ENCODE measurements at places on chromosomes 7 and 10.

GRCh38 chr7:387132-388022 lies 97.4 kb downstream of the FOXL3 start:
- DNase-seq, result no peak
- no peak overlapping the region for H3K4me3 ChIP-seq
- H3K4me1 ChIP-seq, result no peaks in the 10 kb centered on the region
- no peak overlapping the region for H3K27ac ChIP-seq
- H3K36me3 ChIP-seq, result no peaks in the 10 kb centered on the region

- H3K27me3 ChIP-seq, result no peaks in the 10 kb centered on the region
- H3K36me3 ChIP-seq, result no peaks in the 10 kb centered on the region
- H3K27ac ChIP-seq, result no peak overlapping the region
- no peaks in the 10 kb centered on the region for H3K4me1 ChIP-seq
- DNase-seq, result no peak
These were observed 53.5 kb upstream of the FRMD4A start for GRCh38 chr10:14384116-14384730.

DNA sequence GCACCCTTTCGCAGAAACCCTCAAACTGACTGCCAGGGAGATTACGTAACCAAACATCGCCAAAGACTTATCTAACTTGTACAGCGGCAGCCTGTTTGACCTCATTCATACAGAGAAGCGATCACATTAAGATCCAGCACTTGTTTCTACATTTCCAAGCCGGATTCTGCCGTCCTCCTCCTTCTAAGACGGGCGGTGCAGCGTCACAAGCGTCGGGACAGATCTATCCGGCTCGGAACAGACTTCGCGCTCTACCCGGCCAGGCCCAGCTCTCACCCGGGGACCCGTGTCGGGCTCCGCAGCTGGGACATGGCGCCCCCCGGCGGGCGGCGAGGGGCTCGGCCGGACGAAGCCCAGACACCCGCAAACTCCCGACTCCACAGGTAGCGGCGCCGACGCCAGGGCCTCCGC lies 373 bp downstream of the H2AZ2 start:
- peak overlapping the region; percentile 93 for H3K27ac ChIP-seq
- H3K4me3 ChIP-seq, result peak overlapping the region; percentile 80
- DNase-seq, result peak; percentile 45
- H3K27me3 ChIP-seq, result no peaks in the 10 kb centered on the region
- peaks cover 35% of the 10 kb centered on the region for H3K4me1 ChIP-seq

DNA sequence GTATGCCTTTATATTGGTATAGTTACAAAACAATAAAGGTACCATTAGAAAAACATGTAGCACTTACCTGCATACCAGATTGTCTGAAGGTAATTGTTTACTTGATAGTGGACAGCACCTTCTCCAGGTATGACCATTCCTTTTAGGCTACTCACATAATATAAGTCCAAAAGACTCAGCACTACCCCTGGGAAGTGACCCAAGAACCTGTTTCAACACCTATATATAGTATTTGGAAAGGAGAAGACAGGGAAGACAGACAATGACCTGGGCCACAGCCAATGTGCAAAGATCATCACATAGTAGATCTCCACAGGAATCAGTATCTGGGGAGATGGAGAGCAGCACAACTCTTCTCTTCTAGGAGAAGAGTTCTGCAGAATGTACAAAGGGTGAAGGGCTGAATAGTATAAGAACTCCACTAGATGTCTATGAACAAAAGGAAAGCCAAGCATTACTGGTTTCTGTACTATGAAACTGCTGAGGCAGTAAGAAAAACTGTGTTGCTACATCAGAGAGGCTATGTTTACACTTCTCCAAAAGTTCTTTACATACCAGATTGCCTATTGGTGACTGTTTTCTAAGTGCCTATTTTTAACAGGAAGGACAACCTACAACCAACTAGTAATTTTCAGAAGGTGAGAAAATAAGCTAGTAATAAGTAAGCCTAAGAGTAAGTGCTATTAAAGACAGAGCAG lies 159.2 kb downstream of the BTAF1 start:
- no peak overlapping the region for H3K27ac ChIP-seq
- peaks cover 4% of the 10 kb centered on the region for H3K36me3 ChIP-seq
- peaks cover 17% of the 10 kb centered on the region for H3K4me1 ChIP-seq
- DNase-seq, result no peak
- no peak overlapping the region for H3K4me3 ChIP-seq

- H3K27ac ChIP-seq, result no peak overlapping the region
- H3K4me1 ChIP-seq, result no peaks in the 10 kb centered on the region
- DNase-seq, result no peak
- H3K36me3 ChIP-seq, result no peaks in the 10 kb centered on the region
These were observed 37.7 kb downstream of the EBF3 start for GRCh38 chr10:129926066-129927055.

DNA sequence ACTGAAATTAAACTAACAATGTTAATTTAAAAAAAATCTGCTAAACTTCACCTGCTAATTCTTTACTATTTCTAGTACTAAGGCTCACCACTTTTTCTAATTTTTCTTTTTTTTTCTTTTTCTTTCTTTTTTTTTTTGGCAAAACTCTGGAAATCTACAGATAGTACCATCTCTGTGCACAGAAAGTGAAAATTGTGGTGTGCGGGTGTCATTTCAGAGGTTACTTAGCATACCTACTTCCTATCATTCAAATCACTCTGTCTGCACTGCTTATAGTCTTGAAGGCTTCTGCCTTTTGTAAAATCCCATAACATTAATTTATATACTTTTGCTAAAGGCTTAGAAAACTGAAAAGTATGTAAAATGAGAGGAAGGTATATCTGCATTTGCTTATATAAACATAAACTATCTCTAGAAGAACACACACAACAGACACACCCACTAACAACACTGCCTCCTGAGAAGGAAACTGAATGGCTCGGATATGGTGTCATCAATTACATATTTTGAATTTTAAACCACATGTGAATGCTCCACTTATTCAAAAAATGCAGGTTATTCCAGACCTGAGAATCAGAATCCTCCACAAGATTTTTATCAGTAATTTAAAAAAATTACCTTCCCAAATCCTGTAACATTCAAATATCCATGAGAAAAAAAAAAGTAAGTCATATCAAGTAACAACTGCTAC lies 229.5 kb downstream of the PARD3 start:
- no peaks in the 10 kb centered on the region for H3K36me3 ChIP-seq
- no peak overlapping the region for H3K27ac ChIP-seq
- no peak overlapping the region for H3K4me3 ChIP-seq
- DNase-seq, result no peak
- H3K27me3 ChIP-seq, result no peaks in the 10 kb centered on the region

- no peak overlapping the region for H3K4me3 ChIP-seq
- no peaks in the 10 kb centered on the region for H3K4me1 ChIP-seq
- H3K27me3 ChIP-seq, result no peaks in the 10 kb centered on the region
These were observed 5.2 kb downstream of the RBP3 start for GRCh38 chr10:47353351-47353750.

DNA sequence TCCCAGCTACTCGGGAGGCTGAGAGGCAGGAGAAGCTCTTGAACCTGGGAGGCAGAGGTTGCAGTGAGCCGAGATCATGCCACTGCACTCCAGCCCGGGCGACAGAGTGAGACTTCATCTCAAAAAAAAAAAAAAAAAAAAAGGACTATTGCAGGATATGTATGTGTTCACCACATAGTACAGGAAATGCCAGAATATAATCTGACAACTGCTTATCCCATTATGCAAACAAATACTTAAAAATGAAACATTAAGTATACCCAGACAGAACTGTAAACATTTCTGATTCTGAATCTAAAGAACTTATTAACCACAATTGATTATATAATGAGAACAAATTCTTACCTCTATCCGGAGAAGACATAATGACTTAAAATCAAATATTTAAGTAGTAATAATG lies 18.7 kb downstream of the DKK1 start:
- no peaks in the 10 kb centered on the region for H3K4me1 ChIP-seq
- H3K4me3 ChIP-seq, result no peak overlapping the region
- DNase-seq, result no peak
- no peaks in the 10 kb centered on the region for H3K27me3 ChIP-seq

GRCh38 chr7:82224529-82224928 lies 219.0 kb downstream of the CACNA2D1 start:
- H3K27me3 ChIP-seq, result no peaks in the 10 kb centered on the region
- no peak overlapping the region for H3K27ac ChIP-seq
- H3K36me3 ChIP-seq, result no peaks in the 10 kb centered on the region
- H3K4me3 ChIP-seq, result no peak overlapping the region
- DNase-seq, result no peak

DNA sequence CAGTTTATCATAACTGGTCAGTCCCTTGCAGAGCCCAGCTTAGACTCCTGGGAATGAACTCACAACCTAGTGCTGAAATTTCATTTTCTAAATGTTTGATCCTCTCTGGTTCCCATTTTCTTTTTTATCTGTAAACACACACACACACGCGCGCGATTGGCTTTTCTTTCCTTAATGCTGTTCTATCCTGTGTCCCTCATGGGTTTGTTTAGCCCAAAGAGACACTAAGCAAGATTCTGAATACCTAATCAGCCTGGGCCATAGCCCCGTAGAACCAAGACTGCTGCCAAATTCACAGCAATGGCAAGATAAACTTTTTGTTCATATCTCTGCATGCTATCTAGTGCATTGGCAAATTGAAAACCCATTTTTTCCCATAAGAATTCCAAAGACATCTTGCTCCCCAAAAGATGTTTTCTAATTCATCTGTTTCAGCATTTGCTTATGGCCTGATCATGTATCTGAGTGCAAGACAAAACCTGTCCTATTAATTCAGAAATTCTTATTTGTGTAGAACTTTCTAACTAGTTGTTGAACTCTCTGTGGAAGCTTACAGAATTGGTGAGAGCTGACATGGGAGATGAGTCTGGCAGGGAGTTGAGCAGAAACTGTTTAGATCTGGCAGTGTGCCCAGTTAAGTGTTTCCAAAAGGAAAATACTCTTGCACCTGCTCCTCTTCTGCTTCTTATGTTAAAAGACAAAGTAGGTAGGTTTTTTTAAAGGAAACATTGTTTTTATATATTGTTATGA lies 1.8 kb upstream of the IFIT1 start:
- no peak for DNase-seq
- no peaks in the 10 kb centered on the region for H3K27me3 ChIP-seq
- no peak overlapping the region for H3K27ac ChIP-seq
- H3K4me3 ChIP-seq, result no peak overlapping the region

GRCh38 chr7:50641442-50642405 lies 76.5 kb upstream of the DDC start:
- no peak overlapping the region for H3K27ac ChIP-seq
- peaks cover 12% of the 10 kb centered on the region for H3K4me1 ChIP-seq
- no peak overlapping the region for H3K4me3 ChIP-seq
- DNase-seq, result no peak
- no peaks in the 10 kb centered on the region for H3K36me3 ChIP-seq
- H3K27me3 ChIP-seq, result no peaks in the 10 kb centered on the region

DNA sequence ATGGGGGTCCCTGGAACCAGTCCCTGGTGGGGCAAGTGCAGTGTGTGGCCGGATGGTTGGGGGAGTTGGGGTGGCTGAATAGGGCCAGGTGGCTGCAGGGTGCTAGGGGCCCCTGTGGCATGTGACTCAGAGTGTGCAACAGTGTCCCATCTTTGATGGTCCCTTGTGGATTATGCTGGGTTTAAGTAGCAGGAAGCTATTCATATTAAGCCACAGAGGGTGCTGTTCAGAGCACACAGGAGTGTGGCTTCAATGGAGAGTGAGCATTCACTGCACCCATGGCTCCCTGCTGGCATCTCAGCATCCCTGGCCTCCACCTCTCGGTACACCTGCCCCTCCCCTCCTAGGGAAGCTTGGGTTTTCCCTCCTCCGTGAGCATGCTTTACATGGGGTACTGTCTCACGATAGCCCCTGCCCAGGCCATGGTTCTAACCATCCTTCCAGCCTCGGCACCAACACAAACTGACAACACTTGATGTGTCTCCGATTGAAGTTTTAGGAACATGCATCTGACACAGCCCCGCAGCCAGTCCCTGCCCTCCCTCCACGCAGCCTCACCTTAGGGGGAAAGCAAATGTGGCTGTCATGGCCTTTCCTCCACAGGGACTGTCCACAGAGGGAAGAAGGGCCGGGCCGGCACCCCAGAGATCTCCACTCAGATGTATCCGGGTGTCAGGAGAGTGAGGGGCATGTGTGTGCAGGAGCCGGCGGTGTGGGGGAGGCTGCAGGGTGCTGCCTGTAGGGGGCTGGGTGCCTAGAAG lies 30.4 kb upstream of the PPIF start:
- H3K36me3 ChIP-seq, result no peaks in the 10 kb centered on the region
- no peaks in the 10 kb centered on the region for H3K4me1 ChIP-seq
- H3K27me3 ChIP-seq, result no peaks in the 10 kb centered on the region

GRCh38 chr10:93514521-93514920 lies 18.1 kb downstream of the CEP55 start:
- H3K27ac ChIP-seq, result peak overlapping the region; percentile 79
- no peak for DNase-seq
- H3K4me3 ChIP-seq, result no peak overlapping the region
- H3K4me1 ChIP-seq, result peaks cover 16% of the 10 kb centered on the region
- H3K36me3 ChIP-seq, result no peaks in the 10 kb centered on the region

DNA sequence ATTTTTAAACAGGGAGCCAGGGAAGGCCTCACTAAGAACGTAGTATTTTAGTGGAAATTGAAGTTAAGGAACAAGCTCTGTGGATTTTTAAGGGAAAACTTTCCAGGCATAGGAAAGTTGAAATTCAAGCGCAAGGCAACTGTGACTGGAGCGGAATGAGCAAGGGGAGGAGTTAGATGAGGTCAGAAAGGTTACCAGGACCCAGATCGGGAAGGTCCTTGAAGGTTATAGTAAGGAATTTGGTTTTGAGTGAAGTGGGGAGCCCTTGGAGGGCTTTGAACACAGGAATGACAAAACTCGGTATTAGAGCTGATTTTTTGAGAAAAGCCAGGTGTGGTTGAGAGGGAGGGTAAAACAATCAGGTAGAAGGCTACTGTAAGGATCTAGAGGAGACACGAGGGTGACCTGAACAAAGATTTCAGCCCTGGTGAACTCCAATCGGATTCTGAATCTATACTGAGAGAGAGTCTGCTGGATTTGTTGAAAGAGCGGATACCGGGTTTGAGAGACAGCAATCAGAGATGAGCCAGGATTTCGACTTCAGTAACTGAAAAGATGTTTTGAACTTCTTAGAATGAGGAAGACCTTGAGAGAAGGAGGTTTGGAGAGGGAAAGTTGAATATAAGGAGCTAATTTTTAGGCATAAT lies 1013.9 kb downstream of the NRG3 start:
- H3K27me3 ChIP-seq, result no peaks in the 10 kb centered on the region
- no peak overlapping the region for H3K4me3 ChIP-seq
- DNase-seq, result no peak
- H3K4me1 ChIP-seq, result no peaks in the 10 kb centered on the region

DNA sequence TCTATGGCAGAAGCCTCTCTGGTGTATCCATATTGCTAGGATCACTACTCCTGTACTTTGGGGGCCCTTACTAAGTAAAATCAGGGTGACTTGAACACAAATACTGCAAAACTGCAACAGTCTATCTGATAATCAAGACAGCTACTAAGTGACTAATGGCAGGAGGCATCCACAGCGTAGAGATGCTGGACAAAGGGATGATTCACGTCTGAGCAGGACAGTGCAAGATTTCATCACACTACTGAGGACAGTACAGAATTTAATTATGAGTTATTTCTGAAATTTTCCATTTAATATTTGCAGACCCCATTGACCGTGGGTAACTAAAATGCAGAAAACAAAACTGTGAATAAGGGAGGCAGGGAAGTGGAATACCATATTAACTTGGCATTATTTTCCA lies 10.4 kb downstream of the CUL2 start:
- no peak for DNase-seq
- H3K36me3 ChIP-seq, result no peaks in the 10 kb centered on the region
- no peak overlapping the region for H3K4me3 ChIP-seq
- H3K4me1 ChIP-seq, result no peaks in the 10 kb centered on the region

Measured in thoracic aorta (tissue), 2 donors.